ENCODE measurements at places on chromosomes 2 and 18.

GRCh38 chr2:188383158-188383557 lies 91.5 kb downstream of the GULP1 start:
- no peak for DNase-seq

- no peak for DNase-seq
Measured at GRCh38 chr2:217643789-217644301, 358.9 kb downstream of the TNS1 start.

DNA sequence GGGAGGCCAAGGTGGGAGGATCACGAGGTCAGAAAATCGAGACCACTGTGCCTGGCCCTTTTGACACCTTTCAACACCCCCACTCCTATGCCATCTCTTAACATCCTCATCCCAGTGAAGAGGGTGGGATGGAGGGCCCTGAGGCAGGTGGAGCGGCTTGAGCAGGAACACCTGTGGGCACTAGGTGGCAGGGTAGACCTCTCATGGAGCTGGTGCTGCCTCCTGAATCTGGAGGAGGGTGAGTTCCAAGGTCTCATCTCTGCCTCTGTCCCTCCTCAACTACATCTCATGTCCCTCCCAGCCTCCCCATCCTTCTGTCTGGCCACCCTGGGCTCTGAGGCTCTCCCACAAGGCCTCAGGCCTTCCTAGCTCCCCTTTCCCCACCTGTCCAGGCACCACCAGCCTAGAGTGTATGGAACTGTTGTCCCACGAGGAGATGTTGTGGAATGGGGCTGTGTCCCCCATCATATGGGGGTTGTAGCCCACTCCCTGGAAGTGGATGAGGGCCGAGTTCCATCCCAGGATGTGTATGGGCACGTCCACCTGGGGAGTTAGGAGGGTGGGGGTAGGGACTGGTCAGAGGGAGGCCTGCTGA lies 17.0 kb upstream of the CRYBA2 start:
- no peak for DNase-seq

GRCh38 chr18:28398471-28398870 lies 221.5 kb upstream of the CDH2 start:
- no peak for DNase-seq

- DNase-seq, result no peak
Measured at GRCh38 chr2:68931799-68932198, 20.9 kb downstream of the GKN2 start.

All from aorta (tissue), 5 donors.